ENCODE measurements at places on chromosomes 2 and 18.
A peak's percentile ranks its signal among the peaks of the same experiment; 100 is the strongest.

DNA sequence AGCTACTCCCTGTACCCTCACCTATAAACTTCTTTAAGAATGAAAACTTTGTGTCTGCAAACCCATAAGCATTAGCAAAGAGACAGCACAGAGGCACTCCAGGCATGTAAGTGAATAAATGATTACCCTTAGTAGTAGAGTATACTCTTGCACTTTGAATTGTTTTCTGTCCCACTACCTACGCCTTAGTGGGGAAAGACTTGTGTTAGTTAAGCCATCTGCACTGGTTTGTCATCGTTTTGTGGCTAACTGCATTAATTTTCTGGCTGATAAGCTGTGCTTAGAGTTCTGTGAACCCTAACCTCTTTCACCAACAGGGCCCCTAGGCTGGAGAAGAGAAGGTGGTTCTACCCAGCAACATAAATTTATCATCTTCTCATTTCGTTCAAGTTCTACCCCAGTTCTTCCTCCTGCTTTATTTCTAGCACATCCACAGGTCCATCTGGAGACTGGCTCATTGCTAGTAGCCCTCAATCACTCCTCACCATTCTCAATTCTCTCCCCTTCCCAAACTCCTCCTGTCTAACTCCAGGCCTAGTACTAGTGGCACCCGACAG, 710 bp downstream of the LMAN2L start:
- DNase-seq: peak; percentile 59

- no peak for DNase-seq
These were observed 225.5 kb downstream of the AGAP1 start for GRCh38 chr2:235719146-235719942.

- no peak for DNase-seq
These were observed 47.3 kb downstream of the POU3F3 start for GRCh38 chr2:104901037-104901881.

DNA sequence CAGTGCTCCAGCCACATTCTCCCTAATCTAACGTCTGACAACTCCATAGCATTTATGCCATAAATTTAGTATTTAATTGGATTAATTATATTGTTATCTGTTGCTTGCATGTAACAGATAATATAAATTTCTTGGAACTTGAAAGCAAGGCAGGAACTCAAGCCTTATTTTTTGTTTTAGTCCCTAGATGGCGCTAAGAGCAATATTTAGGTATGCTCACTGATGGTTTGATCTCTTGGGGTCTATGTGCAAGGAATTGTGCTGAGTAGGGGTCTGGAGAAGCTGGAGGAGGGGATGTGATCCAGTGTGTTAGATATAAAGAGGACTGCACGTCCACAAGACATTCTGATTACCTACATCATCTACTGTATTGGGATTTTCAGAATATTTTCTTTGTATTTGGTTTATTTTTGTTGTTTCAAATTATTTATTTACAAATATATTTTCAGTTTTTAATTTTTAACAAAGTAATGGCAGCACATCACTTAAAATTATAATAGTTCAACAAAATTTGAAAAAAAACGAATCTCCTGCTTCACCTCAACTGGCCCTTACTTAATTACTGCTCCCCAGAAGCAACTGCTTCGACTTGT, 32.8 kb downstream of the KATNAL2 start:
- peak; percentile 70 for DNase-seq

DNA sequence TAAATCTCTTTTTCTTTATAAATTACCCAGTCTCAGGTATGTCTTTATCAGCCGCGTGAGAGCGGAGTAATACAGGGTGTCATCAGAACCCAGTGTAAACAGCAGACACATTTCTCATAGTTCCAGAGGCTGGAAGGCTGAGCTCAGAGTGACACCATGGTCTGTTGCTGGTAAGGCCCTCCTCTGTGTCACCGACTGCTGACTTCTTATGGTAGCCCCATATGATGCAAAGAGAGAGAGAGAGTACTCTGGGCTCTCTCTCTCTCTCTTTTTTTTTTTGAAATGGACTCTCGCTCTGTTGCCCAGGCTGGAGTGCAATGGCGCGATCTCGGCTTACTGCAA, 60.0 kb downstream of the SNORC start:
- no peak for DNase-seq

DNA sequence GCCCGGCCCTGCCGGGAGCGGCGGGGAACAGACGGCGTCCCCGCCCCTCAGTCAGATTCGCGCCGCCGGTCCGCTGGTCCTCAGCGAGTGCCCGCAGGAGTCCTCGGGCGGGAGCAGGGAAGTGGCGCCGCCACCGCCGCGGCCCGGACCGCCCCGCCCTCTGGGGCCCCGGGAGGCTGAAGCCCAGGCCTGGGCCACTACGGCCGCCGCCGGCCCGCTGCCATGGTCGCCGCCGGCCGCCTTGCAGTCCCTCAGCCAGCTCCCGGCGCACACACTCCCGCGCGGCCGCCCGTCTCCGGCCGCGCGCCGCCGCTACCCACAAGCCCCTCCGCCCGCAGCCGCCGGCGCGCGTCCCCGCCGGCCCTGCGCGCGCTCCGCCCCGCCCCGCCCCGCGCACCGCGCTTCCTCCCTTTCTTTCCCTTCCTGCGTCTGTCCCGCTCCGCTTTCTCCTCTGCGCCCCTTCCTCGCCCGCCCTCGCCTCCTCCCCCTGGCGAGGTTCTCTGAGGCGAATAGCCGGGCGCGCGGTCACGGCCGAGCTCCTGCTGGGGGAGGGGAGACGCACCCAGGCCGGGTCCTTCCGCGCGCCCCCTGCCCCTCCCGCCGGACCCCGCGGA, at the start of gene ROCK2:
ROCK2 (minus strand) TSS at position 295 of the 614 bp plus-strand sequence. CDS start 500 bp downstream, outside the sequence.
- peak; percentile 85 for DNase-seq

- peak; percentile 15 for DNase-seq
These were observed 110.0 kb upstream of the ARL4C start for GRCh38 chr2:234606896-234607295.
